ENCODE measurements at places on chromosomes 12 and 14. TPM values are rescaled to one million over a fixed set of nuclear protein-coding genes. Genes with fewer than 3 reads are reported as not detected.

Gene CD163L1
- total RNA-seq = 0.22 TPM

Gene SPTB
- total RNA-seq = 0.22 TPM

Gene ZC2HC1C
- 2.7 TPM for total RNA-seq

DNA sequence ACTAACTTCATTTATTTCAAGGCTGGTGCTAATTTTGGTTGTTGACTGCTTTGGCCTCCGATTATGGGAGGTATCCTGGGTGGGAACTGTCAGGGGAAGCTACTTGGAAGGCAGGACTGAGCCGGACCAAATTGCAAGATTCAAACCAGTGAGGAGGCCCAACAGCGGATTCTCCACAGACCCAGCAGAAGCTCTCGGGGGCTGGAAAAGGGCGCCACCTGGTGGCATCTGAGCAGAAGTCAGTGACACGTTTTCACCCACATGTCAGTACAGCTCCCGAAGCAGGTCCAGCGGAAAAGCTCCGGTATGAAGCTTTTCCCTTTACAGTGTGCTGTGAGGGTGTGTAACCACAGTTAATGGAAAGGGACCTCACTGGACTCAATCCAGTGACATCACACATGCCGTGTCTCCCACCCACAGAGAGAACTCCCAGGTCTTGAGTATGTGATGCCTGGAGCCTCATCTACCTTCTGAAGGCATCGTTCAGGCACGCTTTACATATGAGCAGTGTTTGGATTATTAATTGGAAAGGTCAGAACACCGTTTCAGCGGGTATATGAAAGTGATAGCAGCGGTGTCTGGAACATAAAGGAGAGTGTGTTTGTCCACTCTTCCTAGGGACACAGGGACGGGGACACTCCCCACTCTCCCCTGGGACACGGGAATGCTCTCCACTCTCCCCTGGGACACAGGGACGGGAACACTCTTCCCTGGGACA, 3.6 kb upstream of the P2RX2 start:
- peak; percentile 91 for DNase-seq

DNA sequence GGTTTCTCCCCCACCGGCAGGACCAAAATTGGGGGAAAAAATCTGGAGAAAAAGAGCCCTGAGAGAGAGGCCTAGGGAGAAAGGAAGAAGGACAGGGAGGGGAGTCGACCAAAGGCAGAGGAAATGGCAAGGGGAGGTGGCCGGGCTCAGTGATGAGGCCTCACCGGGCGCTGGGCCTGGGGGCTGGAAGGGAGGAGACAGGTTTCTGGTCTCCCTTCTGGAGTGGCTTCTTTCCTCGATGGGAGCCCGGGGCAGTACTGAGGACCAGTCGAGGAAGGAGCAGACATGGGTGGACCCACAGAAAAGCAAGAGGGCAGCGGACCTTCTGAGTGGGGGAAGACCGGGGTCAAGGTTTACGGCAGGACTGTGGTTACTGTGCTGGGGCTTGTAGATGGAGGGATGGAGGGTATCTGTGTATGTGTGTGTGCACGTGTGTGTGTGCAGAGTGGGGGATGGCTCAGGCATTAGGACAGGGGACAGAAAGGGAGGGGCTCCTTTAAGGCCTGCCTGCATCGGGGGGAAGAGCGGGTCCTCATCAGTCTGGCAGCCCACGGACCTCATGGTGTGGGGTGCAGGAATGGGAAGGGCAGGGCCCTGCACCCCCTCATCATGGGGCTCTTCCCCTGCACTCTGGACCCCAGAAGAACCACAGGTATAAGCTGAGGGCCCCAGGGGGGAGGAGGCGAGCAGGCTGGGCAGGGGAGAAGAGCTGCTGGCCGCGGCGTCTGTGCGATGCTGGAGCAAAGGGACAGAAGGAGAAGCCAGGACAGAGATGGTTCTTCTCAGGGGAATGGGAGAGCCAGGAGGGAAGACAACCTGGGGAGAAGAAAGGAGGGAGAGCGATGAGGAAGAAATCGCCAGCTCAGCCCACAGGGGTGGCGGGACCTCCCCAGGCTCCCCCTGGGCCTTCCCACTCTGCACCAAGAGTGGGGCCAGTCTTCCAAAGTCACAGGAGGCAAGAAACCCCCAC, 15.1 kb upstream of the RPLP0 start:
- DNase-seq = peak; percentile 71

Gene EXOC3L4
- total RNA-seq = 0.21 TPM

Gene PMEL
- 28.4 TPM for total RNA-seq

- DNase-seq = peak; percentile 52
Measured at GRCh38 chr14:52013984-52014600, 24.7 kb downstream of the RTRAF start.

DNA sequence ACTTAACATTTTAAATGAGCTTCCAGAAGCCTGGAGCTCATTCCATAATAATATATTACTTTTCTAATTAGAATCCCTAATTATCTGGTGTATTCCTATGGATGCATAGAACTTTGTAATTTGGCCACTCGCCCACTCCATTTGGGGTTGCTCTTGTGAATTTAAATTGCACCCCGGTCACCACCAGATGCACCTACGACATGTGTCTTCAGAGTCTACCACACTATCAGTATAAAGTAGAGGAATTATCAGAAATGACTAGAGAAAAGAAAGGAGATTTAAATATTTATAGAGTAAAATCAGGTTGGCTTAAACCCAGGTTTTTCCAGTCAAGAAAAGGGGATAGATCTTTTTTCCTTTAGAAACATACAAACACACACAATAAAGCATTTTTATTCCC, 145.8 kb upstream of the DCN start:
- no peak for DNase-seq

- DNase-seq = no peak
Measured at GRCh38 chr12:27104546-27104945, 22.2 kb upstream of the C12orf71 start.

Gene AACS
- total RNA-seq = 37.4 TPM
